ENCODE measurements at places on chromosomes 1 and 21.

GRCh38 chr1:147723691-147724323 lies 36.6 kb downstream of the GJA5 start:
- peak; percentile 12 for DNase-seq

GRCh38 chr1:8023287-8023994 lies 2.7 kb downstream of the ERRFI1 start:
- DNase-seq, result no peak

DNA sequence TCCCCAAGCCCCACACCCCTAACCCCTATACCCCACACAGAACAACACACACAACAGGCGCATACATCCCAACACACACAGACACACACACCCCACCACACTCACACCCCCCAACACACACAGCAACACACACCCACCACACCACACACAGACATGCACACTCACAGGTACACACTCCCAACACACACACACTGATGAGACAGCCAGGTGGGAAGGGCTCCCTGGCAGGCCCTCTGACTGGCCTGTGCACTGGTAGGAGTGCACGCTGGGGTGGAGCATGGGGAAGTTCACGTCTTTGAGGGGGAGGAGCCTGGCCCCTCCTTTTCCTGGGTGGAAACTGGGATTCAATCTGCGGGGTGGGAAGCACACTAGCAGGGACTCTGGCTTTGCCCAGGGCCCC lies 116.7 kb downstream of the RHOU start:
- no peak for DNase-seq

DNA sequence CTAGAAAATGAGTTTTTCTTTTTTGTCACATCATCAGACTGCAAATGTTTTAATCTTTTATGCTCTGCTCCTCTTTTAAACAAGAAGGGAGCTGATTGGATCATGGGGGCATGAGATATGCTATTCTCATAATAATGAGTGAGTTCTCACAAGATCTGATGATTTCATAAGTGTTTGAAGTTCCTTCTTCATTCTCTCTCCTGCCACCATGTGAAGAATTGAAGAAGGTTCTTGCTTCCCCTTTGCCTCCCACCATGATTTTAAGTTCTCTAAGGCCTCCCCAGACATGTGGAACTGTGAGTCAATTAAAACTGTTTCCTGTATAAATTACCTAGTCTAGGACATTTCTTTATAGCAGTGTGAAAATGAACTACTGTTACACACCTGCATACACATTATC lies 218.2 kb downstream of the NRIP1 start:
- DNase-seq, result no peak

- DNase-seq, result no peak
Measured at GRCh38 chr1:40014253-40014706, 26.2 kb upstream of the CAP1 start.

DNA sequence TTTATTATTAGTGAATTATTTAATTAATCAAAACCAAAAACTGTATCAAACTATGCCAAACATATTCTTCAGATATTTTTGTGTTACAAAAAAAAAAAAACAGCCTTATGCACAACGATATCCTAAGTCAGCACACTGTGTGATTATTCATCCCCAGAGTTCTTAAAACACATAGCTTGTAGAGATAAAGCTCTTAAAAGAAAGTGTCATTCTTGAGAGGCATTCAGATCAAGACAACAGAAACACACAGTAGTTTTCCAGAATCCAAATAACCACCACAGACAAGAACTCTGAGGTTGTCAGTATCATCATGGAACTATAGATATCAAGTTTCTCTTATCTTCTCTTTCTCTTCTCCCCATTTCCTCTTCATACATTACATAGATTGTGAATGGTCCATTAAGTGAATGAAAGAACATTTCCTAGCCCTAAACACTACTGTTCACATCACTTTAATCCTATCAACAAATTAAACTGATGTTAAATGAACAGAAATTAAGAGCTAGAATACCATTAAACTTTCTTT lies 13.5 kb downstream of the ZZZ3 start:
- no peak for DNase-seq

GRCh38 chr1:19029191-19030085 lies 73.0 kb upstream of the IFFO2 start:
- no peak for DNase-seq

DNA sequence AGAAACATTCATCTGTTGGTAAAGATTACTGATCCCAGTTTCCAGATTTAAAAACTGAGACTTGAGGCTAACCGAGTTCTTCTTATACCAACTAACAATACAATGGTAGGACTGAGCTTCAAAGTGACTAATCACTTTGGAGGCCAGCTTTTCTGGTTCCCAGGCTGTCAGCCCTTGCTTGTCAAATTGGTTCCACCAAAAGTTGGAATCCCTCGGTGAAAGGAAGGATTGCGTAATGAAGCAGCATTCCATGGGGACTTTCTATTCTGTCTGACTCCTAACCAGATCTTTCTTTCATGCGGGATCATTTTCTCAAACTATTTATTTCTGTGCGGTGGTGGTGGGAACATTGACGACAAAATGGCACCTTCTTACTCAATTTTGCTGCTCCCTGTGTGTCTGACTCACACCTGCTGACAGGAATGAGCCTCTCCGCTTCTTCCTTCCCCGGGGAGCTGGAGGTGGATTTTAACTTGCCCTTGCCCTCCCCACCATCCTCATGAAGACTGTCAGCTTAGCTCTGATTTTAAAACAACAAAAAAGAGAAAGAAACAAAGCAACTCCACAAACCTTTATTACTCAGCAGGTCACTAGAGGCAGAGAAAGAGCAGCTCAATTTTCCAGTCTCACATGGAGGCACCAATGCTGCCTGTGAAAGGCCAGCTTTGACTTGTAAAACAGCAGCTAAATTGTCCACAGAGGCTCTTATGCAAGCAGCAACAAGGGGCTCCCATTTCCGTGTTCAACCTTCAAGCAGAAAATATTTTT lies 32.9 kb upstream of the RASAL2 start:
- DNase-seq, result peak; percentile 52

Data from NCI-H146 (cell line).